ENCODE measurements at places on chromosomes 5 and 9.

DNA sequence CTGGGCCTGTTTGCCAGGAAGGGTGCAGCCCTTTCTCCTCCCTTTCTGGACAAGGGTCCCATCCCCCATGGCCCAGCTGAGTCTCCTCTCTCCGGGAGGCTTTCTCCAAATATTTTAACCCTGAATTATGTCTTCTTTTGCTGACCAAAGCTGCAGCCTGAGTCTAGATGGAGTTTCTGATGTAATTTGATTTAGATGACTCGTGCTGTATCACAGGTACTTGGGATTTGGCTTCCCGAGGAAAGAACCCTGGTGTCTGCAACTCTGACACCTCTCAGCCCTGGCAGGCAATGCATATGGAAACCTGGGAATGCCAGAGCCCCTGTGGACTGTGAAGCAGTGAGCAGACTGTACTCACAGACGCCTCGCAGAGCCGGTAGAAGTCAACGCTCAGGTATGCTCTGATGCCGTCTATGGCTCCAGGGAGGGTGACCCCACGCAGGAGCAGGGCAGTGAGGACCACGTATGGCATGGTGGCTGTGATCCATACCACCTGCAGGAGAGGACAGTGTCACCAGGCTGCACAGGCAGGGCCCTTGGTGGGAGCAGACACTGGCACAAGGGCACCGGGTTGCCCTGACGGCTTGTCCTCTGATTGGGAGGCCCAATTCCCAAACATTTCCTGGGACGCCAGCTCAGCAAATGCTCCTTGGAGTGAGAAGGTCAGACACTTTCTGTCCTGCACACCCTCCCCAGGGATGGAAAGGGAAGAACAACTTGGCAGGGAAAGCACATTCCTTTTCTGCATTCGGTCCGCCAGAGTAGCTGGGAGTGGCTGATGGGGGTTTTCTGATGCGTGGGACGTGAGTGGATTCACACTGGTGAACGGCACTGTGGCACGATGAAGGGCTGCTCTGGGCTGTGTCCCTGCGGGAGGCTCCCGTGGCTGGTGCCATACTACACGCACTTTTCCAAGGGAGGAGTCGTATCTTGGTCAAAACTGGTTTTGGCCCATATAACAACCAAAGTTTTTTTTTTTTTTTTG lies 24.7 kb downstream of the SLC6A3 start:
- DNase-seq, result no peak

GRCh38 chr5:119515192-119515591 lies 62.9 kb downstream of the HSD17B4 start:
- DNase-seq, result no peak

- DNase-seq, result no peak
Observed at GRCh38 chr5:8068078-8068477, 199.1 kb downstream of the MTRR start.

DNA sequence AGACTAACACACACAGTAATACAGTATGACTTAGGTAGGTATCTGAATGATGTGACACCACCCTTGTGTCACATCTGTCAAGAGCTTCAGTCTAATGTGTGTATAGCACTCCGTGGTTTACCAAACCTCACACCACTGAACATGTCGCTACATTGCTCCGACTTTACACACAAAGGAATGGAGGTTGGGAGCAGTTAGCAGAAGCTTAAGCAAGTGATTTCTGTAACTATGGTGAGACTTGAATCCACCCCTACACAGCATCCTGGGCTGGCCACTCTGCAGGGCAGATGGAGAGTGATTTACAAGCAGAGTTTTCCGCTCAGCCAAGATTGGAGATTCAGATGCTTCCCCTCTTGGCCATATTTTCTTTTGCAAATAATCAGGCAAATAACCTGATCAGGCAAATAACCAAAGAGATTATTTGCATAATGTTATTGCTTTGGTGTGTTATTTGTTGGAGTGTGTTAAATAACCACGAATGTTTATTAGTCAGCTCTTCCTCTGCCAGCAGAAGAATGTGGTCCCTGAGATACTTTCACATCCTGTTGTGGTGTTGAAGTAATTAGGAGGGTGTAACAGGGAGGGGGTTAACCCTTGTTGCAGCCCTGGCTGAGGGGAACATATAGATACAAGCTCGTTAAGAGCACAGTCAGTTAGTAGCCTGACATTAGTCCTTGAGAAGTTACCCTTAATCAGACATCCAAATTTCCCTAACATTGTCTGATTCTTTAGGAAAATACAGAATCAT lies 92.8 kb downstream of the SNX18 start:
- DNase-seq, result peak; percentile 51

- peak; percentile 75 for DNase-seq
Observed at GRCh38 chr9:123637945-123638634, 282.1 kb downstream of the CRB2 start.

DNA sequence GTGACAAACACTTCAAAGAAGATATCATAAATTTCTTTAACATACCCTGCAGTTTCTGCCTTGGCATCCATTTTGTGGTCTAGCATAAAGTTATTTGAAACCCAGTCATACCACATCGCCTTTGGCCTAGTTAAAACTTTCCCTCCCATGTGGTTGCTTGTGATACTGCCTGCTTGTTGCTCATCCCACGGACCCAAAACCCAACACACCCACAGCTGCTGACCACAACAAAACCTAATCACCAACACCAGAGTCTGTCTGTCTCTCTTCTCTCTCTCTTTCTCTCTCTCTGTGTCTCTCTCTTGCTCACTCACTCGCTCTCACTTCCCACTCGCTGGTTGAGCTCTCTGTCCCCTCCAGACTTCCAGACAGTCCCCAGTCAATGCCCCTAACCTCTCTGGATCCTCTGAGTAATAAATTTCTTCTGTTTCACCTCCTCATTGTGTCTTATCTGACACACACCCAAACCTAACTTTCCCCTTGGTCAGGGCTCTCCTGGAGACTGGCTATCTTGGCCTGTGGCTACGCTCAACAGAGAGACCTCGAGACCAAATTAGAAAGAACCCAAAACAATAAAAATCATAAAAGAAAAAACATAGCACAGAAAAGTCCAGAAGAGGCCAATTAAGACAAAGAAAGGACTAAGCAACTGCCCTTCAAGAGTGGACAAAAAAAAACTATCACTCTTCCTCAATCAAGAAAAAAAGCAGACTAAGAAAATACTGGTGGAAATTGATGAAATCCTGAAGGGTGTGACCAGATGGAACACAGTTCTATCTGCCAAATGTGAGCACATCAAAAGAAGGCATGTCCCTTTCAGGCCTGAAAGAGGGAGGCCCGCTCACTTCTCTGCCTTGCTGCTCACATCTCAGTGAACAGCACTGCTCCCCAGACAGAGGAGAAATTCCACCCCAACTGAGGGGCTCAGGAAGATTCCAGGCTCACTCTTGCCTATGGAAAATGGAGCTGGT lies 41.5 kb downstream of the TTLL11 start:
- peak; percentile 23 for DNase-seq

- DNase-seq, result no peak
Observed at GRCh38 chr5:3993856-3994473, 398.3 kb downstream of the IRX1 start.

DNA sequence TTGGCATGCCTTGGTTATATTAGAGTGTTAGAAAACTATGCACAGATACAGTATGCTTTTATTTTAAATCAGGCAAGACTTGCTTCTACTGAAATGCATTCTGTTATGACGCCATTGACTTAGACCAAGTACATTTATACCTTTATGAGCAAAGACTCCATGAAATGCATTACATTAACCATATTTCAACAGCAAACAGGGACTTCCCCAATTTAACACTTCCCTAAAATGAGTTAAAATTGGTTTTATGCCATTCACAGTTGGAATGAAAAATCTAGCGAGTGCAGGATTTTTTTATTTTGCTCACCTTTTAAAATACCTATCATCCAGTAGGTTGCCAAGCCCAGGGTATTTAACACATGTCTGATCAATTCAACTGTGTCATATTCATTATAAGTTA lies 272.1 kb upstream of the IZUMO3 start:
- no peak for DNase-seq

GRCh38 chr9:35051069-35051967 lies 21.1 kb downstream of the VCP start:
- DNase-seq, result no peak

DNA sequence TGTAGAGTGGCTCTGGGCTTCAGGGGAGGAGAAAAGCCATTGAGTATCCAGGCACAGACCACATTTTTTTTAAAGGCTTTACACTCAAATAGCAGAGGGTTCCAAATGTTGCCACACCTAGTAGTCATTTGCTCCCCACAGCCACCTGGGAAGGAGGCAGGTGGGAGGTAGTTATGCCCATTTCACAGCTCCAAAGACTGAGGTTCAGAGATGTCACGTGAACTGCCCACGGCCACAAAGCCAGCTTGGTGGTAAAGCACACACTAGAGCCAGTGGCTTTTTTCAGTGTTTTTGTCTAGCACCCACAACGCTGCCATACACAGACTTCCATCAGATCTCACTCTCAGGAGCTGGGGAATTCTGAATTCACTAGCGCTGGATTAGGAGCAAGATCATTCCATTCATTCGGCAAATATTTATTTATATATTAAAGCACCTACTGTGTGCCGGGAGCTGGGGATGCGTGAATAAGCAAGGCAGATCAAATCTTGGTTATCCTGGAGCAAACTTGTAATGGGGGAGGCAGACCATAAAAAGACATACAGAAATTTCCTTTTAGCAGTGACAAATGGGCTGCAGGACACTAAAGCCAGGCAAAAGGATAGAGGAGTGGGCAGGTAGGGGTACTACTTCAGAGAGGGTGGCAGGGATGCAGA lies 7.4 kb downstream of the WHRN start:
- no peak for DNase-seq

DNA sequence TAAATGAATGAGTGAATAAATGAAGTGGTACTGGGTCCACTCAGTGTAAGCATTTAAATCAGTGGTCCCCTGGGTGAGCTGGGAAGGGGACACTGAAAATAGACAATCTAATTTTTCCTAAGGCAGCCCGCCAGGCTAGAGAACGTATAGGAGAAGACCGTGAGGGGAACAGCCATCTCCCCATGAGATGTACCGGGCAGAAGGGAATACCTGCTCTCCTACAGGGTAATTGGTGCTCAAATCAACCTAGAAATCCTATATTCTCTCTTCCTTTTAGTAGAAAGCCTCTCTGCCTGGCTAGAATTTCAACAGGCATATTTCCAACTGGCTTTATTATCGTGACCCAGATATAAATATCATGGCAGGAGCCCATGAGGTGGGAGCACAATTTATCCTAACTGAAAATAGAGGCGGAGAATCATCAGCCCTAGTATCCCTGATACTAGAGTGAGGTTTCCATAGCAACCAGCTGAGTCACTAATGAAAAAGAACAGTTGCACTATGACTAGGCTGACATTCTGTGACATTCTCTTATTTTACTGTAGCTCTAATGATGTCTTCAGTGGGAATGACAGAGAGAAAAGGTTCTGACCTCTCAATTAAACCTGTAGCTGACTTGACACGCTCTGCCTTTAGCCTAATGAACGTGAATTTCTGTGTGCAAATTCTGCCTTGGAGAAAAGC lies 96.5 kb upstream of the CAST start:
- no peak for DNase-seq

- no peak for DNase-seq
Observed at GRCh38 chr5:156354571-156354970, 27.6 kb downstream of the SGCD start.

DNA sequence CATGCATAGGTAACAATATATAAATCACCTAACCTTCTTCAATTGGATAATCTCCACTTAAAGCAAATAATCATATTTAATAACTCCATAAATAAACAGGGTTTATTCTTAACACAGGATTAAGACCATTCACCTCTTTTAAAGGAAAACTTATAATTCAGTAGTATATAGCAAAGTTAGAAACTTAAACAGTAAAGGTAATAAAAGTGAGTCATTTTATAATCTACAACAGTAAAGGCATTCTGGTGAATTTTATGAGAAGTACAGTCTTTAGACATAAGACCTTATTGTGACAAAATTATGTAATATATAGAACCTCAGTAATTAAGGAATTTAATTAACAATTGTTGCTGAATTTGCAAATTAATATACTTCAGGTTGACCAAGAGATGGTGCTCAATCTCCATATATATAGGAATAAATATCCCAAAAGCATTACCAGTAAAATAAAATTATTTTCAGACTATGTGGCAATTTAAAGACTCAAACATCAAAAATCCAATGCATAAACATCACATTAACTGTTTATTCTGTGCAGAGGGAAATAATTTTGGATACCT lies 84.8 kb downstream of the FBXL17 start:
- no peak for DNase-seq

- no peak for DNase-seq
Observed at GRCh38 chr9:132481053-132481849, 71.2 kb downstream of the CFAP77 start.

- no peak for DNase-seq
Observed at GRCh38 chr5:52544738-52545137, 243.0 kb upstream of the ITGA1 start.

DNA sequence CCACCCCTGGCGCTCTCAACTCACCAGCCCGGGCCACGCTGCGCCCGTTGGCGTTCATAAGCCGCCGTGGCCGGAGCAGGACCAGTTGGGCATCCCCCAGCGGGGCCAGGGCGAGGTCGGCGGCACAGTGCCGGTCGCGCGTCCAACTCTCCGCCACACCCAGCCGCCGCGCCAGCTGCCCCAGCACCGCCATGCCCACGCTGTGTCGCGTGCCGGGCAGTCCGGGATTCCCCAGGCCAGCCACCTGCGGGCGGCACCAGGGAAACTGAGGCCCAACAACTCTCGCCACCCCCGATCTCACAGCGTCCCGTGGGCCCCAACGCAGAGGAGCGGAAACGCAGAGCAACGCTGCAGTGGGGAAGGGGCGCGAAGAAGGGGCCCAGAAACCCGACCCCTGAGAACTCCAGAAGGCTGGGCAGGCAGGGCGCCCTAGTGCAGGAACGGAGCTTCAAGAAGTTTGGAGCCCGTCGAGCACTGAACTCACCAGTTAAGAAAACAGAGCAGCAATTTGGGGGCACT lies 453 bp downstream of the PTRH1 start:
- no peak for DNase-seq

DNA sequence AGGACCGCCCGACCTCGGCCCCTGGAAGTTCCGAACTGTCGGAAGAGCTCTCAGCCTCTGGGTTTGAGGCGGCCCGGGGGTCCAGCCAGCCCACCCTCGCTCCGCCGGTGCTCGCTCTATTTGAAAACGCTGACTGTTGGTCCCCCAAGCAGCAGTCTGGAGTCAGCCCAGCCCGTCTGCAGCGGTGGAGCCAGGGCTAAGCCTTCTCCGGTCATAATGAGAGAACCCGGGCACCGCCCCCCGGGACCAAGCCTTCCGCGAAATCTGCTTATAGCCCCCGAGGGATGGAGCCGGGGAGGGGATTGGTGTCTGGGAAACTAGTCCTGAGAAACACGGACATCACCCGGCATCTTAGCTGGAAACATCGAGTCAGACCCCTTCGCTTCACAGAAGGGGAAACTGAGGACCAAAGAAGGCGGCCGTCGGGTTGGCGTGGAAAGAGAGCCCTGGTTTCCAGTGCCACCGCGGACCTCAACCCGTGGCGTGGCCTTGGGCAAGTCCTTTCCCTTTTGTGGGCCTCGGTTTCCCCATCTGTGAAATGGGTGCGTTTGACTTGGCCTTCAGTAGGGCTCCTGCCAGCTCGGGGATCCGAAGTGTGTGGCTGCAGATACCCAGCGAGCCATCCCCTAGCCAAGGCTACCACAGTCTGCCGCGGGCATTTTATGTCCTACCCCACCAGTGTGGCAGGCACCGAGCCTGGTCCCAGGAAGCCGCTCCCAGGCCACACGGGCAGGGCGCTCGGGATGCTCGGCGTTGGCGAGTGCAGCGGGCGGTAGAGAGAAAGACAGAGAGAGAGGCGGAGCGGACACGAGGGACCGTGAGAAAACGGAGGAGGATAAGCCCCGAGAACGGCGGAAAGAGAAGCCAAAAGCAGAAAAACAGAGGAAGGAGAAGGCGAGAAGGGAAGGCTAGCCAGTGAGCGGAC lies 857 bp downstream of the ADAM19 start:
- no peak for DNase-seq
